ENCODE measurements at places on chromosomes 7 and 10.

DNA sequence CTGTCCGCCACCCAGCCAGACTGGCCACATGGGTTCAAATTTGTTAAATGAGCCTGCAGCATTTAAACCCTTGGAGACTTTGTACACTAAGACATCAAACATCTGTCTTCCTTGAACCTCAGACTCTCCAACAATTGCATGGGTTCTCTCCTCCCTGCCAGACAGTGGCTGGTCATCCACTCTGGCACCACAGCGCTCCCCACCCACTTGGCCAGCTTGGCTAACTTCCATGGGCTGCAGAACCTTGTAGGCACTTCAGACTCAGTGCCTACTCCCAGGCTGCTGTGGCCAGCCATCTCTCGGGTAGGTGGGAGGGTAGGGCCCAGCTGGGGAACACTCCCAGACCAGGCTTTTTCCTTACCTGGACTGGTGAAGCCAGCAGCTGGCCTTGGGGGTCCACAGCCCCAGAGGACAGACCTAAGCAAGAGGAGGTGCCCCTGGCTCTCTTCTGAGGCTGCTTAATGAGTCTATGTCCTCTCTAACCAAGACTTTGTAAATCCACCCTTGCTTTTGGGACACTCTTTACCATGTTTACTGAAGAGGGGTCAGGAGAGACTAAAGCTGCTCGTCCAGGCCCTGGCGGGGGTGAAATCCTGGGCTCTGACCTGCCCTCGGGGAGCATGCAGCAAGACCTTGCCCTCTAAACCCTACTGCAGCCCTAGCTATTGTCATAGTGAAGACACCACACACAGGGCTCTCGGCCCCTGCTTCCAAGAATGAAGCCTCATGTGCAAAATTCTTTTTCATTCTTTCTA lies 82.7 kb downstream of the ARHGAP22 start:
- DNase-seq, result no peak

- DNase-seq, result no peak
Measured at GRCh38 chr10:80397014-80397413, 11.3 kb upstream of the PRXL2A start.

- no peak for DNase-seq
Measured at GRCh38 chr7:102211590-102212550, 74.8 kb upstream of the SH2B2 start.

GRCh38 chr10:63462442-63462841 lies 3.3 kb downstream of the JMJD1C start:
- DNase-seq, result no peak

DNA sequence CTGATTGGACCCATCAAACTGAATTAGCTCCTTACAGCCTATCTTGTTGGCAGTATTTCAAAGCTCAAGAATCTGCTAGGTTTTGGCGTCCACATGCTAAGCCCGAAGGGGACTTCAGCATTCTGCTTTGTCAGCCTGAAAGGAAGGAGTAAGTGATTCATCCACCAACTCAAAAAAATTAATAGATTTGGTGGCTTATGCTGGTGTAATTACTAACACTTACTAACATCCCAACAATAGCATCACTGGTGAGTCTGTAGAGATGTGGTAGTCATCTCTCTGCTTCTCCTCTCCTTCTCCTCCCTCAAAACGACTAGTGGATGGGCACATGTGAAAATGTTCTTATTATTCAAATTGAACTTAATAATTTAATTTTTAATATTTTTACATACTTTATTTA lies 53.8 kb upstream of the EGR2 start:
- no peak for DNase-seq

DNA sequence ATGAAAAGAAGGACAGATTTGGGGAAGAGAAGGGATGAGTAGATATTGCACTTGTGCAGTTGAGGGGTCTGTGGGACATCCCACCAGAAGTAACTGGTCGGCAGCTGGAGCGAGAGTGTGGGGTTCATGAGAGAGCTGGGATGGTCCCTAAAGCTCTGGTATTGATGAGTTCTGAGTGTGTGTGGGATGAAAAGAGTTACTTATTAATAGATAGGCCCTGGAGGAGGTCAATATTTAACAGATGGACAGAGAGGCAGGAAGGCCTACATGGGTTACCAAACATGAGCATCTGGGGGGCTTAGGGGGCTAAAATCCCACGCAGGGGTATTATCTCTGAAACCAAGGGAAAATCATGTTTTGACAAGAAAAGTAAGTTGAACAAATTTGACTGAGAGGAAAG lies 95.7 kb upstream of the SFMBT2 start:
- no peak for DNase-seq

GRCh38 chr7:87219545-87220025 lies at the start of gene TMEM243:
TSS of gene TMEM243 (minus strand) at chr7:87219732. CDS start at chr7:87219503, 229 bp downstream.
- DNase-seq, result peak; percentile 47

- DNase-seq, result no peak
Measured at GRCh38 chr10:28382525-28383269, 79.8 kb upstream of the MPP7 start.

GRCh38 chr7:88115816-88116215 lies 104.0 kb downstream of the SRI start:
- DNase-seq, result no peak

DNA sequence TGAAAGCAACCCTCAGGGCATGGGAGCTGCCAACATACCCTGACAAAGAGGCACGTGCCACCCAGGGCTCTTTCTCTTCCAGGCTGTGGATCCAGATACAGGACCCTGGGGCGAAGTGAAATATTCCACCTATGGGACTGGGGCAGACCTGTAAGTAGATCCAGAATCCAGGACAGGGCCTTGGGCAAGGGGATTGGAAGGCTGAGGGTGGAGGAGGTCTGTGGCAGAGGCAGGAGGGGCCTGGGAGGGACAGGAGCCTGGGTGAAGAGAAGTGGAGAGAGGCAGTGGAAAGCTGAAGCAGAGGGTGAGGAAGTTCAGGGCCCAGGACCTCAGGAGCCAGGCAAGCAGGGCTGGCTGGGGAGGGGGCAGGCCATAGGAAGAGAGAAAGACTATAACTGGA lies 13.8 kb downstream of the LRIT2 start:
- DNase-seq, result no peak

DNA sequence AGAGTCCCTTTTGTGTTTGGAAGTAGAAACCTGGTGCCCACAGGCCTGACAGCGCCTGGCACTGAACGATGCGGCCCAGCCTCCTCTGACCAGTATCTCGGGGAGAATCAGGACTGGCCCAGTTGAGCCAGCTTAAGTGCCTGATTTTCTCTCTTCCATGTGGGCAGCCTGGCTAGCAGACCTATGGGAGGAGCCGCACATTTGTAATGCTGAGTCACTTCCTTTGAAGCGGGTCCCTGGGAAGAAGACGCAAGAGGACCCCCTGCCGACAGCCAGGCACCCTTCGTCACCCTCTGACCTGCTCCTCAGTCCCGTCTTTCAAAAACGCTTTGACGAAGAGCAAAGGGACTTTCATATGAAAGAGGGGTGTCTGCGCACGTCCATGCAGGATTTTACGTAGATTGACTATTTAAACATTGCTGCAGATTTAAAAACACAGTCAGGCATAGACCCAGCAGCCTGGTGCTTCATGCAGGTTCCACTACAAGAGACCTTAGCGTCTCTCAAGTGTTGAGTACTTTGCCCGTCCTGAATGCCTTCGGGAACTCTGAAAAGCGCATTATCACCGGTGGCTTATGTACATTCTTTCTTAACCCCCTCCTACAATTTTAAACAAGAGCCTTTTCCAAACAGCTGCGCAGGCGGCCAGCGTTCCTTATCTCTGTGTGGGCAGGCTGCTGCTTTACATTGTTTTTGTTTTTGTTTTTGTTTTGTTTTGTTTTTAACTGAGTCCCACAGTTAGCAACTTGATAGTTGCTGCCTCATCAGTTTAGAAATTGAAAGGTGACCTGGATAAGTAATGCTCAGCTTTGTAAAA lies 36.5 kb upstream of the AP5Z1 start:
- DNase-seq, result no peak

GRCh38 chr7:149422914-149423301 lies 38.0 kb downstream of the ZNF777 start:
- no peak for DNase-seq

DNA sequence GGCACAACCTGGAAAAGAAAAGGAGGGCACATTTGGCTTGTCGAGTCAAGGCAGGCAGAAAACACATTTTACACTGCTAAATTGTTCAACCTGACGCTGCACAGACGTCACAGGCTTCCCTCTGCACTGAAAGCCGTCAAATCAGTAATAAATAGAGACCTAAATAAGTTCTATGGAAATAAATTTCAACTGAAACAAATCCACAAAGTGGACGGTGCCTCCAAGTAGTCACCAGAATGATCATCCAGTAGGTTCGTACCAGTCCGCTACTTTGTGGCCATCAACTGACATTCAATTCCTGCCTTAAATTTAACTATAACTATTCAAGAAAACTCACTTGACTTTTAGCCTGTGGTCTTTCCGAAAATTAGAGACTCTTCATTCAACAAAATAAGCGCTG lies 49.0 kb downstream of the NPVF start:
- DNase-seq, result no peak

DNA sequence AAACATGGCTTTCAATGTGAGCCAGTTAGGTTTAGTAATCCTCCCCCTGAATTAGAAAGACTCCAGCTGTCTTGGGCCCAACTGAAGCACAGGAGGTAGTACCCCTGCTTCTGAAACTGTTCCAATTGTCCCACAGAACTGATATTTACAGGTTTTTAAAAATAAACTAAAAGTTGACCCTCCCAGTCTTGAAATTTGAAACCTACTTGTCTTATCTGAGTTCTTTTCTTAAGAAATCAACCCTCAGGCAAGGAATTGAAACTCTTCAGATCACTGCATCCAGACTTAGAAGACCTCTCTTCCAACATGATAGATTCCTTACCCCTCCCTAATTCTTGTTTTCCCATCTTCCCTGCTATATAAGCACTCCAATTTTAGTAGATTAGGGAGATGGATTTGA lies 13.3 kb upstream of the ARHGAP21 start:
- DNase-seq, result no peak

GRCh38 chr10:98252464-98252863 lies 15.5 kb downstream of the LOXL4 start:
- DNase-seq, result no peak

DNA sequence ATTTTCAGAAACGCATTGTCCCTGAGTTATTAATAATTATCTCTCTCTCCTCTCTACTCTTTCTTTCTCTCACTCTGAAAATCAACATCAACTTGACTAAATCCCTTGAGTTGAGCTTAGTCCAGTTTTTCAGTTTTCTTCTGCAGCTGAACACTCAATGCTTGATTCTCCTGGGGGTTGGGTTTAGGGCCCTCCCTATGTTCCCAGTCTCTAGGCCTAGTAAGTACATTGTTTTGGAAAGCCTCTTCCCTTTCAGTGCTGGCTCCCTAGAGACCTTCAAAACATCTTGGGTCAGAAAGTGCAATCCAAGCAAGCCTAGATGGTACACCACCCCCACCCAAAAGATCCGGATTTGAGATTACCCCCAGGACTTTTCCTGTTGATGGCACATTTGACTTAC lies 488.5 kb downstream of the LRMDA start:
- DNase-seq, result no peak

GRCh38 chr7:16651396-16652239 lies 5.6 kb downstream of the BZW2 start:
- no peak for DNase-seq

DNA sequence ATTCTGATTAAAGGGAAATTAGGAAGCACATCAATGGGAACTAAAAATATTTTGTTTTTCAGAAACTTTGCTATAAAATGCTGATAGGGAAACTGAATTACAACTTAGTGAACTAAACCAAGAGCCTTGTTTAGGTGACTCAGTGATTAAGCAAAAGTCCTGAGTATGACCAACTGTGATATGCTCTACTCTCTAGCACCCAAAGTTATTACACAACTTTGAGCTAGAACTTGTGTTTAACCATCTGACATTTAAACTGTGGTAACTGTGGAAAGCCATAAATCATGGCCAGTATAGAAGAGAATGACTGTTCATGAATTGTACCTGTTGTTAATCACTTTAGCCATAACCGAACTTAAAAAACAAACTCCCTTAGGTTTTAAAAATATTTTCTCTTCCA lies 127.4 kb downstream of the ZNF365 start:
- no peak for DNase-seq

DNA sequence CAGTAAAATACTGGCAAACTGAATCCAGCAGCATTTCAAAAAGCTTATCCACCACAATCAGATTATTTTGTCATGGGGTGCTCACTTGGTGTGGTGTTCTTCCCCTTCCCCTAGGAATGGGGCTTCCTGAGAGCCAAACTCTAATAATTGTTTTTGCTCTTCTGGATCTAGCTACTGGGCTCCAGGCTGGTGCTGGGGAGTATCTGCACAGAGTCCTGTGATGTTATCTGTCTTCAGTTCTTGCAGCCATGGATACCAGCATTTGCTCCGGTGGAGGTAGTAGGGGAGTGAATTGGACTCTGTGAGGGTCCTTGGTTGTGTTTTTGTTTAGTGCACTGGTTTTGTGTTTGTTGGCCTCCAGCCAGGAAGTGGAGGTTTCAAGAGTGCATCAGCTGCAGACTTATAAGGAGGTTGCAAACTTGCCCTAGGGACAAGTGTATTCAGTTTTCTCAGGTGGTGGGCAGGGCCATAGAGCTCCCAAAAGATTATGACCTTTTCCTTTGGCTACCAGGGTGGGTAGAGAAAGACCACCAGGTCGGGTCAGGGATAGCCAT lies 308.5 kb upstream of the MAGI2 start:
- no peak for DNase-seq

GRCh38 chr7:157009778-157010587 lies 480 bp downstream of the MNX1 start:
- no peak for DNase-seq

DNA sequence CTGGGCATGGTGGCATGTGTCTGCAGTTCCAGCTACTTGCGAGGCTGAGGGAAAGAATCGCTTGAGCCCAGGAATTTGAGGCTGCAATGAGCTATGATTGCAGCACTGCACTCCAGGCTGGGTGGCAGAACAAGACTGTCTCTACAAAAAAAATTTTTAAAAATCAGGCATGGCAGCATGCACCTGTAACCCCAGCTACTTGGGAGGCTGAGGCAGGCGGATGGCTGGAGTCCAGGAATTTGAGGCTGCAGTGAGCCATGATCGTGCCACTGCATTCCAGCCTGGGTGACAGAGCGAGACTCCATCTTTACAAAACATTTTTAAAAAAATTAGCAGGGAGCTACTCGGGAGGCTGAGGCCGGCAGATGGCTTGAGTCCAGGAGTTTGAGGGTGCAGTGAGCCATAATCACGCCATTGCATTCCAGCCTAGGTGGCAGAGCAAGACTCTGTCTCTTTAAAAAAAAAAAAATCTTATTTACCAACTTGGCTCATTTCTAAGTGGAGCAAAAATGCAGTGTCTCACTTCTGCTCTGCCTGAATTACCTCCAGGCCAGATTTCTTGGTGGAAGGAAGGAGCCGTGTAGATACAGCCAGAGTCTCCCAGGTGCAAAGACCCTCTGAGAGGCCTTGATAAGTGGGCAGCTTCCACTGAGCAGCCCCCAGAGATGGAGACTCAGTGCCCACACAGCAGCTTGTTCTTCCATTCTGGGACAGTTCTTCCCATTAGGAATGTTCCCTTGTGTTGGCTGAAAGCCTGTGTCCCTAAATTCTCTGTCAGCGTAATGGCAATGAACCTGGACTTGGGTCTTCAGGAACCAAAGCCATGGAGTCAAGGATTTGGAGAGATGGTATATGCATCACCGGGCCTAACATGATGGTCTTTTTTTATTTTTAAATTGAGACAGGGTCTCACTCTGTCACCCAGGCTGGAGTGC lies 30.0 kb downstream of the GTF2IRD1 start:
- DNase-seq, result no peak

GRCh38 chr7:90897961-90898469 lies 301.9 kb downstream of the CDK14 start:
- DNase-seq, result no peak
